CD4-positive, alpha-beta T cell treated with Interleukin-1 beta for 1 hour (primary cell): ENCODE measurements at places on chromosomes 12 and 14.
A peak's percentile ranks its signal among the peaks of the same experiment; 100 is the strongest.

- no peak for DNase-seq
These were observed 12.6 kb upstream of the KRT7 start for GRCh38 chr12:52220477-52220876.

- DNase-seq: no peak
These were observed 3.9 kb downstream of the LHX5 start for GRCh38 chr12:113467502-113468364.

GRCh38 chr14:100239840-100240667 lies 1.1 kb downstream of the YY1 start:
- DNase-seq: peak; percentile 90

GRCh38 chr12:28096649-28097048 lies 93.6 kb upstream of the CCDC91 start:
- DNase-seq: no peak

- DNase-seq: no peak
These were observed 157.2 kb upstream of the SYT10 start for GRCh38 chr12:33596814-33597213.

DNA sequence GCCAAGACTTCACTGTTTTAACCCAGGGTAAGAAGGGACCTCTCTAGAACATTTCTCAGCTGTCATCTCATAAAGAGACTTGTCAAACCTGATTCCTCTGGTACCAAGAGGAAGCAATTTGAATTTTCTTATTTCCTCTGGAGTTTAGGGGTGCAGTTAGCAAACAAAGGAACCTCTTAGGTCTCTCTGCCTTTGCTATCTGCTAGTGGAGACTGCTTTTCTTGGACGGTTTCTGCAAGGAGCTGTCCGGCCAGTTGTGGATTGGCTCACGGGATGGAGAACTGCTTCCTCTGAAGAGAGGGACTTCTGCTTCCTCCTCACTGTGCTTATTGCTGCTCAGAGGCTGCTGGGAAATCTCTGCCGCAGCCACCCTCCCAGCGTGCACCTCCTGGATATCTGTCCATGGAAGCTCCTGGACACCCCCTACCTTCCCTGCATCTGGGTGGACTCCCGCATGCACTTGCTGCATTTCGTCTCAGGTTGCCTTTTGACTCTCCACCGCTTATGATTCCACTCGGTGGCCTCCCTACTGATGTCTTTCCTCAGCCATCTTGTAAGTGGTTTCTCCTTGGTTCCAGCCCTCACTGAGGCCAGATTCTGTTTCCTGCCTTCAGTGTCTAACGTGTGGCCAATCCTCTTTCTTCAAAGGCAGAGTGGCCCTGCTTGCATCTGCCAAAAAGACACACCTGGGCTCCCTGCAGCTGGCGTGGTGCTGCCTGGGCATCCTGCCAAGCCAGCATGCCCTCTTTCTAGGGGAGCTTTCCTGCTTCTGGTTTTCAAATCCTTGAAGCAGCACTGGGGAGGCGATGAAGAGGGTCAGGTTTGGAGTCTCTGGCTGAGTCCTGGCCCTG lies 187.3 kb downstream of the CHST11 start:
- no peak for DNase-seq
